Central memory CD4-positive, alpha-beta T cell (primary cell): ENCODE measurements at places on chromosomes 16 and 17.
A peak's percentile ranks its signal among the peaks of the same experiment; 100 is the strongest.

GRCh38 chr17:69567130-69567529, 152.6 kb downstream of the MAP2K6 start:
- no peak for DNase-seq

DNA sequence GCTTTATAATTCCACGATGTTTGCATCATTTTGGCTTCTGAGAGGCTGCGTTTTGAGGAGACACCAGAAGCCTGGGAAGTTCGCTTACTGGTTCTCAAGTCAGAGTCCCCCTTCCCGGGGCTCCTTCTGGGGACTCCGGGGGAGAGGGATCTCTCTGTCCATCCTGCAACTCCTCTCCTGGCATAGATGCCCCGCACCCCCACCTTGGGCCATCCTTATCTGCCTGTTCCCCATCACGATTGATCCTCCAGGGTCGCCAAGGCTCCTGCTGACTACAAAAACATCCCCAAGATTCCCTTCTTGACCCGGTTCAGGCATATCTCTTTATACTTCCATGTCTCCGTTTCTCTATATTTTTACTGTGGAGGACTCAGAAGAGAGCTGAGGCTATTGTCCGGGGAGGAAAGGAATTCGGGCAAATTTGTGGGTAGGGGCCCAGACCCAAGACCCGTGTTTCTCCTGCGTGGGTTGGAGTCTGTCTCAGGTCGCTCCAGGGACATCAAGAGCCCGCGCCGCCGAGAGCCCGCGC, 18.4 kb upstream of the HOXB13 start:
- DNase-seq = no peak

DNA sequence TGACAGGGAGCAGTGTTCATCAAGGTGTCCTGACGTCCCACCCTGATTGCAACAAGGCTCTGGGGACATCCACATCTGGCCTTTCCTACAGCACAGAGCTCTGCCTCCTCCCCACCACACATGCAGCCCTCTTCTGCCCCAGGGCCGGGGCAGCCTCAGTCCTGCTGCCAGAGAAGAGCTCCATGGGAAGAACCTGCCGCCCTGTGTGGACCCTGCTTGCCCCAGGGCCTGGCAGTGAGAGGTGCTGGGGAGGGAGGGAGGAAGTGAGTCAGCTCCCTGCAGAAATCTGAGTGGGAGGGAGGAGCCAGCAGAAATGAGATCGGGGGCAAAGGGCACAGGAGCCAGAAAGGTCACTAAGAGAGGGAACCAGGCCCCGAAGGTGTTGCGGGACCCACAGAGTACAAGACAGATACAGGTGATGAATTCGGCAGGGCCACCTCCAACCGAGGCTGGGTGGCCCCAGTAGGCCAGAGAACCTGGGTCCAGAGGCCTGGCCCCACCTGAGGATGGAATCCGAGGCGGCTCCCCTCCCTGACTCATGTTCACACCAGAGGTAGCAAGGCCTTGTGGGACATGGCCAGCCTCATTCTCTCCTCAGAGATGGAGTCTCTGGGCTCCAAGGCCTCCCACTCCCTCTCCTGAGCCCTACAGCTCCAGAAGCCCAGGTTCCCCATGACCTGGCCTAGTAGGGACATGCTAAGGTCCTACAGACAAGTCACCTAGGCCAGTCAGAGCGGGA, 24.8 kb downstream of the MYO18A start:
- peak; percentile 25 for DNase-seq

DNA sequence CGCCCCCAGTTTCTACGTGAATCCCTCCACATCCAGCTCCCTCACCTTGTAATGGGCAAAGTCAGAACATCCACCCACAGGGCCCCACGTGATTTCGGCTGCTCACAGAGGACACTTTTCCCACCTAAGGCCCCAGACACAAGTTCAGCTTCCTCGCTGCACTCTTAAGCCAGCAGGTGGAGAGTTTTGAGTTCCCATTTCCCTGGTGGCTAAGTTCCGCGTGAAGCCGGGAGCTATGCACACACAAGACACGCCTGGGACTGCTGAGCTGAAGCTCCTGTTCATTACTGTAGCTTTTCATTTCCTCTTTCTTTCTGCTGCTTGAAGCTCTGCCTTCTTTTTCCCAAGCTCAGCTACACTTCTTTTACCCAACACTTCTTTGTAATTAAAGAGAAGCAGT, 273.8 kb downstream of the NPIPA8 start:
- no peak for DNase-seq

DNA sequence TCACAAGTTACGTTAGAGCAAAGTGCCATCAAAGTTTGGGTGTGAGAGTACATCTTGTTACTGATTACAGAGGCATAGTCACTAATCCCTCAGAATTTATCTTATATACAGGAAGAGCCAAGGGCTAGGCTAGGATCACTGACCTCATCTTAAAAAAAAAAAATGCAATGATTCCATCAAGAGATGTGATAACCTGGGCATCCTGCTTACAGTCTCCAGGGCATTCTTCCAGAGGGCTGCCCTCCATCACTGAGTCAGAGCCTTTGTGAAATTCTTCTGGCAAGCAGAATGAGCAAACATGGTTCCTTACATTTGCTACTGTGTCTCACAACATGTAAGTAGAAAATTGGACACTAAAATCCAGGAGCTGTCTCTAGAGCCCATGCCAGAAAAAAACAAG, 410.6 kb downstream of the ZFHX3 start:
- no peak for DNase-seq

- no peak for DNase-seq
Measured at GRCh38 chr16:27387724-27388123, 14.2 kb upstream of the IL21R start.

DNA sequence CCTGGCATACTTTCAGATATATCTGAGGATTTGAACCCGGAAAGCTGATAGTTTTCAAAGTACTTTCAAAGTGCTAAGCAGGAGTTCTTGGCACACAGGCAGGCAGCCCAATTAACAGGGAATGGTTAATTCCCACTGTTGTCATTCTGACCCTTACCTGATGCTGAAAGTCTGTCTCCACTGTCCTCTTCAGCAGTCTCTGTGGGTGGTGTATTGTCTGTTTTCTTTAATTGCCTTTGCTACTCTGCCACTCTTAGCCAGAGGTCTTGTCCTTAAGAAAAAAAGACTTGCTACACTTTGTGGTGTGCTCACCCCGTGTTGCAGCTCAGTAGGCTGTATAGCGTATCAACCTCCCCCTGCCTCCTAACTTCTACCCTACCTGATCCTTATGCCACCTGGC, 63.2 kb upstream of the SLC12A3 start:
- no peak for DNase-seq

DNA sequence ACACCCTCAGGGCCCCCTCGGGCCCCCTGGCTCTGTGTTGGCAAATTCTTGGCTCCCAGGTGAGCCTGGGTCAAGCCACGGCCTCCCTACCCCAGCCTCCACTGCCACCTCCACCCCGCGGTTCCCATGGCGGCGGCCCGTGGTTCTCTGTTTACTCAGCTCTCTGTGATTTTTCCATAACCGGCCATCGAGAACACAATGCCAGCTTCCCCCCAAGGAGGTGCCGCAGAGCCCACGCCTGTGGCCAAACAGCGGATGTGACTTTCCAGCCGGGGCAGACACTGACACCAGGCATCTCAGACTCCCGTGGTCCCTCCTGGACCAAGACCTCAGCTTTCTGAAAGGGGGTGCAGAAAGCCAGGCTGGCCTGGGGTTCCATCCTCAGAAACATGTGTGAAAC, 21.6 kb upstream of the ATP2A3 start:
- no peak for DNase-seq

GRCh38 chr17:81382851-81383250, 12.4 kb upstream of the BAHCC1 start:
- no peak for DNase-seq

DNA sequence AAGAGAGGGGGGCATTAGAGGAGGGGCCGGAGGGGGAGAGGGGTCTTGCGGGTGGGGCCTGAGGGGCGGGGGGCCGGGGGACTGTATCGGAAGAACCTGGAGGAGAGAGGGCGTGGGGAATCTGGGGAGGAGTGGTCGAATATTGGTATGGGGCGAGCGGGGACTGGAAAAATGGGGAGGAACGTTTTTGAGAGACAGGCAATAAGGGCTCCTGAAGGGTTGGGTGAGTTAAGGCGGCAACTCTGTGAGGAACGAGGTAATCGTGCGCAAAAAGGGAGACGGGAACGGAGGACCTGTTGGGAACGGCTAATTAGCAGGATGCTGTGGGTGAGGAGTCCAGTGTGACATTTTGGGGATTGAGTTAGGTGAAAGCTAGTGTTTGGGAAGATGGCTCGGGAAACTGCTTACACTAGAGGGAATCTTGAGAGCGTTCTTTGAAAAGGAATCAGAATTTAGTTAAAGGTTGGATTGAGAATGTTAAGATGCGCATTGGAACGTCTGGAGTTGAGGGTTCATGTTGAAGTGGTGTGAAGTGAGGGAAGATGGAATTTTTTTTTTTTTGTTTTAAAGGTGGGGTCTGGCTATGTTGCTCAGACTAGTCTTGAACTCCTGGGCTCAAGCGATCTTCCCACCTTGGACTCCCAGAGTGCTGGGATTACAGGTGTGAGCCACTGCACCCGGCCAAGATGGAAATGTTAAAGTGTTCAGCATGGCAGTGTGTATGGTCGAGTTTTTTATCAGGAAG, 662 bp downstream of the WIPF2 start:
- peak; percentile 17 for DNase-seq

GRCh38 chr17:28086519-28086918, 44.0 kb downstream of the NLK start:
- DNase-seq = no peak

GRCh38 chr17:38893113-38893512, 23.3 kb downstream of the LASP1 start:
- DNase-seq = no peak

- no peak for DNase-seq
Measured at GRCh38 chr17:19448341-19449268, 37.6 kb downstream of the RNF112 start.

- no peak for DNase-seq
Measured at GRCh38 chr16:63787014-63787413, 1334.8 kb downstream of the CDH11 start.

GRCh38 chr17:79073706-79074088, 927 bp upstream of the ENGASE start:
- no peak for DNase-seq

- DNase-seq = no peak
Measured at GRCh38 chr17:62187681-62188080, 122.6 kb upstream of the MED13 start.

GRCh38 chr17:17855976-17856375, 19.2 kb upstream of the SREBF1 start:
- no peak for DNase-seq

- no peak for DNase-seq
Measured at GRCh38 chr16:85167589-85168537, 55.6 kb upstream of the CIBAR2 start.

GRCh38 chr16:13629704-13630103, 290.2 kb upstream of the ERCC4 start:
- no peak for DNase-seq

DNA sequence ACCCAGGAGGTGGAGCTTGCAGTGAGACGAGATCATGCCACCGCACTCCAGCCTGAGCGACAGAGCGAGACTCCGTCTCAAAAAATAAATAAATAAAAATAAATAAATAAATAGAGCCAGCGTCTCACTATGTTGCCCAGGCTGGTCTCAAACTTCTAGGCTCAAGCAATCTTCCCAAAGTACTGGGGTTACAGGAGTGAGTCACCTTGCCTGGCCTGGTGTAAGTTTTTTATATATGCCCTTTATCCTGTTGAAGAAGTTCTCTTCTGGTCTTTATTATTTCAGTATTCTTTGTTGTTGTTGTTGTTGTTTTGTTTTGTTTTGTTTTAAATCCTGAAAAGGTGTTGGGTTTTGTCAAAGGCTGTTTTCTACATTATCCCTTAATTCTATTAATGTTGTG, 30.1 kb upstream of the ABCC1 start:
- DNase-seq = no peak

DNA sequence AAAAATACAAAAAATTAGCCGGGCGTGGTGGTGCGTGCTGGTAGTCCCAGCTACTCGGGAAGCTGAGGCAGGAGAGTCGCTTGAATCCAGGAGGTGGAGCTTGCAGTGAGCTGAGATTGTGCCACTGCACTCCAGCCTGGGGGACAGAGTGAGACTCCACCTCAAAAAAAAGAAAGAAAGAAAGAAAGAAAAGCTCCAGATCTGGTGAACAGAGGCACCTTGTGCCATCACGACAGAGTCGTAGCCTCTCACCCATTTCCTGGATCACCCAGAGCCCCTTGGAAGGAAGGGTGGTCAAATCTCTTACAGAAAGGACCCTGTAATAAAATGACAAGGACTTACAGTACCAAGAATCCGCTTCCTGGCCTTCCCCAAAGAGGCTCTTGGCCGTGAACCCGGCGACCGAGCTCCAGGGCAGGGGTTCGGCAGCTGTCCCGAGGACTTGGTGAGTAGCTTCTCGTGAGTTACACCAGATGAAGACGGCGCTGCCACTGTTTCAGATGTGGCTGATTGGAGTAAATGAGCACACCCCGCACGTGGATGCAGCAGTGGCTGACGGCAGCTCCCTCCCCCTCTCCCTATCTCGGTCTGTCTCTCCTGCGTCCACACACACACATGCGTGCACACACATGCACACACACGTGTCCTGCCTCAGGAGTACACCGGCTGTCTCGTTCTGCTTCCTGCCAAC, 13.5 kb downstream of the LGALS3BP start:
- DNase-seq = no peak

DNA sequence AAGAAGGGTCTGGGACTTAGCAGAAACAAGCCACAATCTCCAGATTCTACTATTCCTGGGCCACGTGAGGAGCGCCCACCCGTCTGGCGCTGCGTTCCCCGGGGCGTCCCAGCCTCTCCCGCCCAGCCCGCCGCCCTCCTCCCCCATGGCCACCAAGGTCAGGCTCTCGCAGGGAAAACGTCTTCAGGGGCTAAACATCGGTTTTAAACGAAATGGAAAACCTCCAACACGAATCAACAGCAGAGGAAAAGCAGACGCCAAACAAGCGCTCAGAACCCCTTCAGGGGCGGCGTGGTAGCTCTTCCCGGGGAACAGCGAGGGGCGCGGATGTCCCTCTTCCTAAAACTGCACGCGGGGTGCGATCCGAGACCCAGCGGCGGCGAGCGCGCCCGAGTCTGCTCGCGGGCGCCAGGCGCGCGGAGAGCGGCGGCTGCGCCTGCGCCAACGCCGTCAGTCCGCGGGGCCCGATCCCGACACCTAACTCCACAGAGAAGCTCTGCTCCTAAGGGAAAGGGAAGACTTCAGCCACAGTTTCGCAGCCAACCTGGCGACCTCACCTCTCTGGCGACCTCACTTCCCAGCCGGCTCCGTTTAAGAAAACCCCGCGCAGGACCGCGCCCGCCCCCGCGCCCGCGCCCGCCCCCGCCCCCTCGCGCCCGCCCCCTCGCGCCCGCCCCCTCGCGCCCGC, 505 bp upstream of the COG1 start:
- peak; percentile 62 for DNase-seq
